ENCODE measurements at places on chromosomes 4 and X.

GRCh38 chrX:46649421-46650260 lies 76.1 kb downstream of the CHST7 start:
- DNase-seq, result no peak

DNA sequence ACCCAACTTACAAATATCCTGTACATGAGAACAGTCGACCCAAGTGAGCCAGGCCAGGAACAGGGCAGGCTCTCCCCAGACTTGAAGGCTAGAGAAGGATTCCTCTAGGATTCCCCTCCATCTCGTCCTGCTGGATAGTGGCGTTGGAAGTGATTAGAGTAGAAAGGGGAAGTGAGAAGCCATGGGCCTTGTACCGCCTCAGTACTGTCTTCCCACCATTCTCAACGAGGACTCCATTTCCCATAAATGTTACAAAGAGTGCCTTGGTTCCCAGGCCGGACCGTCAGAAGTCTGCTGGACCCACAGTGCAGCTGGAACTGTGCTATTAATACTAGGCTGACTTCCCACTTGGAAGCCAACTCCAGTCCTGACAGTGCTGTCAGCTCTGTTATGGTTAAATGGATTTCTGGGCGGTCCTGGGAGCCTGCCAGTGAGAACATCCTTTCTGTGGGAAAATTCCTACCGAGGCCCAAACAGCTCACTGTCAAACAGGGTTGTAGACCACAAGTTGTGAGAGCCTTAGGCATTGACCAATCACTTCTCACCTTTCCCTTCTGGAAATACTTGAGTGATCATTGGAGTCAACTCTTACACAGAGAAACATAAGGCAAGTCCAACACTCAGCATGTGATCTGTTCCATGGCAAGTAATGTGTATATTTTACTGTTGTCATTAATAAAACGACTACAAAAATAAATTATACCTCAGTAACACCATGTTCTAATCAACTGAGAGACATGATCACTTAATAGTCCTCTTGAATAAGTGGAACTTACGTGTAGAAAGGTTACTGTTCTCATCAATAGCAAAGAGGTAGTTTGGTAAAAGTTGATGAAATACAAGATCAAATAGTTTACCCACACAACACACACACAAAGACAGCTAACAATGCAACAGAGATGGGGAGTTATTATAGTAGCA lies 58.4 kb downstream of the AMELX start:
- DNase-seq, result no peak

DNA sequence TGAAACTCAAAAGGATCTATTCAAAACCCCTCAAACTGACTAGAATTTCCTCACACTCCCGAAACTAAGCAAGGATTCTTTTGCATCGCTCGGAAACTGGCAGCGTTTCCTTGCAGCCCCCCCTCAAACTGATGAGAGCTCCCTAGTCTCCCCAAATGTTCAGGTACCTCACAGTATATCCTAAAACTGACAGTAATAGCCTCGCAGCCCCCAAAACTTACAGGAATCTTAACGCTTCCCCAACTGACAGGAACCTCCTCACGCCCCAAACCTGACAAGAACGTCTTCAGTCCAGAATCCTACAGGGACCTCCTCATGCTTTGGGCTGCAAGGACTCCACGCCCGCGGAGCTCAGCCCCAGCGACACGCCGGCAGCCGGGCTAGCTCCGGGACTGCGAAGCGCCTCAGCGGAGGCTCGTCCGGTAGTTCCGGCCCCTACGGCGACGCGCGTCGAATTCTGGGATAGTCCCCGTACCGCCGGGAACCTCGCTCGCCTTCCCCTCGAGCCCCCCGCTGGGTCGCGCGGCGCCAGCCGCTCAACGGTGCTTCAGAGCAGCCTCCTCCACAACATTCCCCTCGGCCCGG lies 640 bp downstream of the PHF8 start:
- no peak for DNase-seq

- no peak for DNase-seq
These were observed 56.2 kb downstream of the ADRA2C start for GRCh38 chr4:3822230-3822947.

- DNase-seq, result peak; percentile 50
These were observed 260.0 kb downstream of the GLUD2 start for GRCh38 chrX:121307449-121307848.

DNA sequence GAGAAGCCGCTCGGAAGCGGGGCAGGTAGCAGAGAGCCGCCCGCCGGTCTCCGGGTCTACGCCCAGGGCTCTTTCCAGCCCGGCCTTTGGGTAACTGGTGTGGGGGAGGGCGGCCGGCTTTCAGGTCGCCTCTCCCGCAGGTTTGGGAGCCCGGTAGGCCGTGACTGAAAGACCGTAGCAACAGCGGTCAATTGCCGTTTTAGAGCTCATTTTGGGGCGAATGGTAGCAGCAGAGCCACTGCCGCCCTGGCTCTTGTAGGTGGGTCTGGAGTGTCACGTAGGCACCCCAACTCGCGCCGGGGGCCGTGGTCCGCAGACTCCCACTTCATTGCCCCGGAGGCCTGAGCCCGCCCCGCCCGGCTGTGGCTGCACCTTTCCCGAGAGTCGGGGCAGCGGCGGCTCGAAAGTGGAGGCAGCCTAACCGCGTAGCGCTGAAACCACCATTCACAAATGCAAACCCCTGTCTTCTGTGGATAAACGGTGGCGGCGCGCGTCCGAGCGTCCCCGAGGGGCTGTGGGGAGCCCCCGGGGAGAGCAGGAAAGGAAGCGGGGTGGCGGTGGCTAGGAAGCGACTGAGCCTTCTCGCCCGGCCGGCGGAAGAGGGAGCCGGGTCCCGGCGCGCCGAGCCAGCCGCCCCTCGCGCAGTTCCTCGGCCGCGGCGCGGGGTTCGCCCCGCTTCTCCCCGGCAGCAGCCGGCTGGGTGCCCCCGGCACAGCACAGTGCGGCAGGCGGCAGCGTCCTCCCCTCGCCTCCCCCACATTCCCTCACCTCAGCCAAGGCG lies 2185.1 kb upstream of the TENM3 start:
- DNase-seq, result peak; percentile 68
